T-helper 2 cell treated with Interferon-gamma antibody and Interleukin-4, amounts not matched to agents 5 μg/mL and 100 μg/mL, for 36 hours (primary cell): ENCODE measurements at places on chromosomes 12 and 14.
A peak's percentile ranks its signal among the peaks of the same experiment; 100 is the strongest.

DNA sequence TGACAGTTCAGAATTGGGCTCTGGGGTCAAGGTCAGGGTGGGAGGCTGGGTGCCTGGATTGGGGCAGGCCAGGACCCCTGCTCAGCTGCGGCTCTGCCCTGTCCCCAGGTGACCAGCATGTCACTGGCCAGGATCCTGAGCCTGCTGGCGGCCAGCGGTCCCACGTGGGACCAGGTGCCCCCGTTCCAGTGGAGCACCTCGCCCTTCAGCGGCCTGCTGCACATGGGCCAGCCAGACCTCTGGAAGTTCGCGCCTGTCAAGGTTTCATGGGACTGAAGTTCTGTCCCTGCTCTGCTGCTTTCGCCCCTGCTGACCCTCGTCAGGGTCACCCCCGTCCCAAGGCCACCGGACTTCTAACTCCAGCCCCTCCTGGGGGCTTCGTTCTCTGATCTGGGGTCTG is 15.3 kb downstream of the SDS start:
- H3K4me1 ChIP-seq, result no peaks in the 10 kb centered on the region
- peaks cover 5% of the 10 kb centered on the region for H3K36me3 ChIP-seq
- no peak for DNase-seq
- no peak overlapping the region for H3K27ac ChIP-seq

DNA sequence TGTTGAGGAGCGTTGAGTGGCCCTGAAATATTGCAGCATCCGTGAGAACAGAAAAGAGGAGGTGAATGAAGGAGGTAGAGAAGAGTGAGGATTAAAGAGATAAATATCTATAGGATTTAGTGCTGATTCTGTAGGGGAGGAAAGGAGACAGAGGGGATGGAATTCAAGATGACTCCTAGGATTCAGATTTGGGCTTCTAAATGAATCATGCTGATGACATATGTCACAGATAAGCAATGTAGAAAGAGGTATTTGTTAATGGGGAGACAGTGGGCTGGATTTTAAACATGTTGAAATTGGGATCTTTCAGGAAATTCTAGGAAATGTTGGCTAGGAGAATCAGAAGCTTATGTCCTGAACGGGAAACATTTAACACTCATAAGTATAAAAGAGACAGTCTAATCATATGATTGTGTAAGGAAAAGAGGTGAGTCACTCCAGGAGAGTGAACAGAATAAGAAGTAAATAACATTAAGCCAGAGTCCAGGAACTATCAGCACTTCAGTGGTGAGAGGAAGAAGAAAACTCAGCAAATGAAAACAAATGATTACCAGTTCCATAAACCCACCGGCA is 58.1 kb upstream of the DIO2 start:
- H3K27me3 ChIP-seq, result no peaks in the 10 kb centered on the region
- no peak overlapping the region for H3K4me3 ChIP-seq
- no peak for DNase-seq

GRCh38 chr12:90833228-90833627 is 121.7 kb downstream of the CCER1 start:
- no peak overlapping the region for H3K27ac ChIP-seq
- no peaks in the 10 kb centered on the region for H3K4me1 ChIP-seq

GRCh38 chr12:41190338-41190737 is 2.2 kb downstream of the PDZRN4 start:
- H3K27me3 ChIP-seq, result peaks cover 42% of the 10 kb centered on the region
- no peaks in the 10 kb centered on the region for H3K4me1 ChIP-seq
- H3K27ac ChIP-seq, result no peak overlapping the region
- no peak for DNase-seq
- H3K4me3 ChIP-seq, result no peak overlapping the region
- H3K36me3 ChIP-seq, result no peaks in the 10 kb centered on the region

GRCh38 chr14:104280085-104280901 is 141.9 kb downstream of the KIF26A start:
- no peaks in the 10 kb centered on the region for H3K27me3 ChIP-seq
- H3K4me1 ChIP-seq, result no peaks in the 10 kb centered on the region
- no peak for DNase-seq
- no peaks in the 10 kb centered on the region for H3K36me3 ChIP-seq

DNA sequence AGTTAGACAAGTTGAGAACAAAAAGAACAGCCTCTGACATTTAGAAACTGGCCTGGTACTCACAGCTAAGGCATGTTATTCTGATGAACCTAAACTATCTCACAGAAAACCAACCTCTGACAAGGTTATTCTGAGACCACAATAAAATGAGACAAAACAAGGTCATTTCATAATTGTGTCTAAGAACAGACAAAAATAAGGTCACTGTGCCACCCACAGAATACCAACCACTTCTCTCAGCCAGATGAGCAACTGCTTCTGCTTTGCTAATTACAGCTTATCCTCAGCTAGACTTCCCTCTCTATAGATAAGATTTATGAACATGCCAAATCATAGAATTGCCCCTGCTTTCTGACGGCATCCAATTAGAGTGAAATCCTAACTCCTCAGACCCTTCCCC is 52.2 kb upstream of the CRACR2A start:
- H3K27me3 ChIP-seq, result no peaks in the 10 kb centered on the region
- H3K27ac ChIP-seq, result no peak overlapping the region
- DNase-seq, result no peak
- H3K36me3 ChIP-seq, result peaks cover 10% of the 10 kb centered on the region

GRCh38 chr12:76346798-76347420 is 1.3 kb downstream of the BBS10 start:
- H3K4me3 ChIP-seq, result peak overlapping the region; percentile 93
- peaks cover under 1% of the 10 kb centered on the region for H3K27me3 ChIP-seq
- H3K36me3 ChIP-seq, result peaks cover 13% of the 10 kb centered on the region
- peaks cover 19% of the 10 kb centered on the region for H3K4me1 ChIP-seq
